K562 (cell line): ENCODE measurements at places on chromosomes 16 and 17. TPM values are rescaled to one million over a fixed set of nuclear protein-coding genes. Genes with fewer than 3 reads are reported as not detected.

CES5A gene
- 0.07 and 0.29 TPM in 2 replicates for total RNA-seq

STX8 gene
- total RNA-seq: 14.5 and 14.6 TPM in 2 replicates

SOX15 gene
- total RNA-seq: 0.16 TPM in 1 of 2 replicates, not detected in the other

RHBDL3 gene
- 0.13 and 0.31 TPM in 2 replicates for total RNA-seq

NOXO1 gene
- total RNA-seq: not detected in 2 replicates

COX4I1 gene
- total RNA-seq: 827 and 832 TPM in 2 replicates

CUEDC1 gene
- 1.0 and 2.5 TPM in 2 replicates for total RNA-seq

SHISA9 gene
- 0.16 TPM in 1 of 2 replicates, not detected in the other for total RNA-seq

CYTH1 gene
- 24.4 and 27.7 TPM in 2 replicates for total RNA-seq

KCNAB3 gene
- 1.7 and 2.5 TPM in 2 replicates for total RNA-seq

MARCHF10 gene
- total RNA-seq: not detected in 2 replicates

JPH3 gene
- 0.07 TPM in 1 of 2 replicates, not detected in the other for total RNA-seq

TLCD1 gene
- 27.1 and 29.5 TPM in 2 replicates for total RNA-seq

FOXC2 gene
- 0.11 TPM in 2 replicates for total RNA-seq

ARRB2 gene
- total RNA-seq: 14.7 and 15.2 TPM in 2 replicates

SAMD14 gene
- total RNA-seq: 0.07 TPM in 1 of 2 replicates, not detected in the other

TLCD3B gene
- 0.20 and 0.22 TPM in 2 replicates for total RNA-seq

TPSD1 gene
- total RNA-seq: not detected in 2 replicates

ARHGAP27 gene
- total RNA-seq: 3.0 and 3.7 TPM in 2 replicates

SPATA22 gene
- total RNA-seq: 0.33 TPM in 1 of 2 replicates, not detected in the other

RNF222 gene
- total RNA-seq: not detected in 2 replicates

ATAD5 gene
- total RNA-seq: 23.7 and 23.8 TPM in 2 replicates

DHRS13 gene
- total RNA-seq: 39.5 and 42.4 TPM in 2 replicates

TMC5 gene
- 1.3 and 2.7 TPM in 2 replicates for total RNA-seq

PRDM7 gene
- total RNA-seq: not detected in 2 replicates

ELMO3 gene
- 3.9 and 4.6 TPM in 2 replicates for total RNA-seq
